ENCODE measurements at places on chromosomes 7 and 10.

- DNase-seq, result no peak
These were observed 92.2 kb downstream of the AVL9 start for GRCh38 chr7:32587411-32587948.

DNA sequence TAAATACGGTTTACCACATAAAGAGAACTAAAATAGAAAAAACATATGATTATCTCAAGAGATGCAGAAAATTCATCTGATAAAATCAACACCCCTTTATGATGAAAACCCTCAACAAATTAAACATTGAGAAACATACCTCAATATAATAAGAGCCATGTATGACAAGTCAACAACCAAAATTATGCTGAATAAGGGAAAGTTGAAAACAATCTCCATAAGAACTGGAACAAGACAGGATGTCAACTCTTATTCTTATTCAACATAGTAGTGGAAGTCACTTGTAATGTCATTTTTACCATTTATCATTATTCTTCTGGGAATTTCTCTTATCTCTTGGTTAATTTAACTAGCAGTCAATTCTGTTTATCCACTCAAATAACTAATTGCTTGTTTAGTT lies 79.0 kb downstream of the PCDH15 start:
- DNase-seq, result no peak

GRCh38 chr7:15848901-15849300 lies 162.4 kb upstream of the MEOX2 start:
- DNase-seq, result no peak

- DNase-seq, result no peak
These were observed 35.8 kb downstream of the ACSL5 start for GRCh38 chr10:112409755-112410154.

DNA sequence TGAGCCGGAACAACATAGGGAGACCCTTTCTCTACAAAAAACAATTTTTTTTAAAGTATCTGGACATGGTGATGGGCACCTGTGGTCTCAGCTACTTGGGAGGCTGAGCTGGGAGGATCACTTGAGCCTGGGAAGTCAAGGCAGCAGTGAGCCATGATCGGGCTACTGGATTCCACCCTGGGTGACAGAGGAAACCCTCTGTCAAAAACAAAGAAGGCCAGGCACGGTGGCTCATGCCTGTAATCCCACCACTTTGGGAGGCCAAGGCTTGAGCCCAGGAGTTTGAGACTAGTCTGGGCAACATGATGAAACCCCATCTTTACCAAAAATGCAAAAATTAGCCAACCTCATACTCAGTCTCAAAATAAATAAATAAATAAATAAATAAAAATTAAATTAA lies 19.9 kb upstream of the ZCCHC24 start:
- no peak for DNase-seq

DNA sequence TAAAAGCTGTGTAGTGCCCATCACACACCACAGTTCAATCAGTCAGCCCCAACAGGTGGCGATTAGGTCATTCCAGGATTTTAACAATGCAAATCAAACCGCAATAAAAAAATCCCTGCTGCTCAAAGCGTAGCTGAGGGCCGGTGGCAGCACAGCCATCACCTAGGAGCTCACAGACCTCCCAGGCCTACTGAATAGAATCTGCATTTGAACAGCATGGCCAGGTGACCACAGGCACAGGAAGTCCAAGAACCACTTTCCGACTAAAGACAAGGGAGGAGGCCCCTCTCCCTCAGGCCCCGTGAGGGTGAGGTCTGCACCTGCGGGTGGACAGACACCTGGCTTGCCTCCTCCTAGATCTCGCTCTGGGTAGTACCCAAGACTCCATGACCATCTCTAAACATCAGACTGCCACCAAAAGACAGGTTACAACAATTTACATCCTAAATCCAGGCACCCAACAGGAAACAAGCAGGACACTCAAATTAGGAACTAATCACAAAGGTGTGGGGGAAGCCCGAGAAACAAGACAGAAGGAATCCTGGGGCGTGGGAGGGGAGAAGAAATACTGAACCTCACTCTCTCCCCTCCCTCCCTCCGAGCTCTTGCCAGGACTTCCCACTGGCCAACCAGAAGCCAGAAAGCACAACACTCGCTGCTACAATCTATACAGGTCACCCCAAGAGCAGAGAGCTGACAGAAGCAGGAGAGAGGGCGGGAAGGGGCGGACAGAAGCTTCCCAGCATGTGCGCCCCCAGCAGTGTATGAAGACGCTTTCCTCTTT lies 19.2 kb downstream of the GNA12 start:
- DNase-seq, result no peak

DNA sequence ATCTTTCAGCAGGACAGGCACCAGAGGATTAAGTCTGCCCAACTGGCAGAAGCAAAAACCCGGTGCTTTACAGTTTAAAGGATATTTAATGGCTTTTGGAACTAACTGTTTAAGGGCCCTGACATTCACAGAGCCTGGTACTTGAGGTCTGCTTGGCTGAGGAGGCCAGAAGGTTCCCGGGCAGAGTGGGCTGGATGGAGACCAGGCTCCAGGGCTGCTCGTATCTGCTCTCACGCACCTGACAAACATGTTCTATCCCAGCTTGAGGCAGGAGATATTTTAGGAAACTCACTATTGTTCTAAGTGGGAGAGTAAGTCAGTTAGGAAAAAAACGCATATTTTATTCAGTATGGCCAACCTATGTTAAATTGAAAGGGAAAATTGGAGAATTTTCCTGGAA lies 143.5 kb downstream of the ZMYND11 start:
- DNase-seq, result no peak

GRCh38 chr7:46157931-46158330 lies 236.9 kb upstream of the IGFBP3 start:
- DNase-seq, result no peak

DNA sequence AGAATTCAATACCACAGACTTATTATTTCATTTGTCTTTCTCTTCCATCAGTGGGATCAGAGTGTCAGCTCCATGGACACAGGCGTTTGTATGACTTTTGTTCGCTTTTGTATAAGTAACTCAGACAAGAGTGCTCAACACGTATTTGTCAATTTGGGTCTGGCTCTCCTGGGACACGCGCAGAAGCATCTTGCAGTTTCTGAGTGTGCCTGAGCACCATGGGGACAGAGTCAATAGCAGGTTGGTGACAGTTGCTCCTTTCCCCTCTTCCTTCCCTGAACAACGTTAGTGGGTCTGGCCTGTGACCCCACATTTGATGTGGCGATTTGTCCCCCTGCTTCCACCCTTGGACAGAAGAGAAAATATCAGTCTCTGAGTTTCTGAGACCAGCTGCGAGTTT lies 120.4 kb upstream of the SDK1 start:
- DNase-seq, result no peak

GRCh38 chr7:30369879-30370278 lies 85.5 kb downstream of the ZNRF2 start:
- no peak for DNase-seq

- no peak for DNase-seq
These were observed 143.9 kb downstream of the MAD1L1 start for GRCh38 chr7:2088801-2089200.

DNA sequence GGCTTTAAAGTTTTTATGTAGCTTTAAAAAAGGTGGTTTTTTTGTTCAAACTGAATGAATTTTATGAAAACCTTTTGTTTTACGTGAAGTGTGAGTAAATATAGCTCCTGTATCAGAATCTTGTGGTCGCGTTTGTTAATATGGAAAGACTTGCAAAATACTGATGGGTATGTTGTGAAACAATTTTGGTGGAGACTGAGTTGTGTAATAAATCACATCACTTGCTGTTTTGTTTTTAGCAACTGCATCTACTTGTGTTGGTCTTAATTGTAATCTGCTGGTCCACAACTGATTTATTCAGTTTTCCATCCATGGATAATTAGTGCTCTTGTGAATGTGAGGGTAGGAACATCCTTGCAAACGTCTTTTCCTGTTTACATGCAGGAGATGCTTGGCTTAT lies 10.5 kb downstream of the PLXDC2 start:
- no peak for DNase-seq

DNA sequence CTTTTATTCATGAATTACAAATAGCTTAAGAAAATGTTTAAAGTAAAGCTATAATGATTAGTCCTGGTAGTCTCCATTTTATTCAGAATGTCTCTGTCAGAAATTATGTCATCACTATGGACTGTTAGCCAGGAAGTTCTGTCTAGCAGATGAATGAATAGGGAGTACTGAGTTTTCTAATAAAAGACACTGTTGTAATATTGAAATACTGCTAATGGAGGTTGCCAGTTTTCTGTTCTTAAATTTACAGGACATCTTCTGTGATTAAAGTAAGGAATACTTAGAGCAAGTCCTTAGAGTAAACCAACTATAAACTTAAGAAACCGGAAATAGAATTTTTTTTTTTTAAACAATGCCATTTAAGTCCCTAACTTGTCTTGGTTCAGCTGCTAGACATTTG lies 309.8 kb downstream of the ADK start:
- DNase-seq, result no peak

- no peak for DNase-seq
These were observed 45.7 kb downstream of the POLR3A start for GRCh38 chr10:77983384-77984341.

DNA sequence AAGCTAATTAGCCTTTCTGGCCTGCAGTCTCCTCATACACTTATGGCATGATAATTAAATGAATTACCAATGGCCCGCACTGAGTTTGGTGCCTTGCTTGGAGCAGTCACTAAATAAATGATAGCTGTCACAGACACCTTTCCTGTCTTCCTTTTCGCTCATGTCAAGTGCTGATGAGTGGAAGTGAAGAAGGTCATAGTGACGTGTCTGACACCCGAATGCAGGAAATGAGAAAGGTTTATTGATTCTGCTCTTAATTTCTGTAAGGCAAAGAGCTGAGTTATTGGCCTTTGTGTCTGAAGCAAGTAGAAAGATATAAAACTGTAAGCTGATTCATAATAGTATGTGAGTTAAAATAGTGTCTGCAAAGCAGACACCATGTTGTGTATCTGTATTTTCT lies 13.2 kb upstream of the ESYT2 start:
- no peak for DNase-seq

DNA sequence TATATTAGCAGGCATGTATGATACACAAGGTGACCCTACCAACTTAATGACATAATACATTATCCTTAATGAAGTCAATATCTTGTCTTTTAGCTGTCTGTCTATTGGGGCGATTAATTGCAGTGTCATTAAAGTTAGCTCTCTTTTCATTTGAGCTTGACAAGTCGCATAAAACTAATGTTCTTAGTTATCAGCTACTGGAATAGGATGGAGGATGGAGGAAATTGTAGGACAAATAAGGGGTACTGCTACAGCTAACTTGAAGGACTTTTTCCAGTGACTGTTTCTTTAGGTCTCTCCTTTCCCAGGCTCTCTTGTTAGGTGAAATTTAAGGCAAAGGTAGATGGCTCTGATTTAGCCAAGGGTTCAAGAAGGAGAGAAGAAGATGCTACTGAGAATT lies 506.4 kb downstream of the LRMDA start:
- no peak for DNase-seq

- DNase-seq, result peak; percentile 18
These were observed 122.7 kb downstream of the PRKAG2 start for GRCh38 chr7:151754142-151754590.

DNA sequence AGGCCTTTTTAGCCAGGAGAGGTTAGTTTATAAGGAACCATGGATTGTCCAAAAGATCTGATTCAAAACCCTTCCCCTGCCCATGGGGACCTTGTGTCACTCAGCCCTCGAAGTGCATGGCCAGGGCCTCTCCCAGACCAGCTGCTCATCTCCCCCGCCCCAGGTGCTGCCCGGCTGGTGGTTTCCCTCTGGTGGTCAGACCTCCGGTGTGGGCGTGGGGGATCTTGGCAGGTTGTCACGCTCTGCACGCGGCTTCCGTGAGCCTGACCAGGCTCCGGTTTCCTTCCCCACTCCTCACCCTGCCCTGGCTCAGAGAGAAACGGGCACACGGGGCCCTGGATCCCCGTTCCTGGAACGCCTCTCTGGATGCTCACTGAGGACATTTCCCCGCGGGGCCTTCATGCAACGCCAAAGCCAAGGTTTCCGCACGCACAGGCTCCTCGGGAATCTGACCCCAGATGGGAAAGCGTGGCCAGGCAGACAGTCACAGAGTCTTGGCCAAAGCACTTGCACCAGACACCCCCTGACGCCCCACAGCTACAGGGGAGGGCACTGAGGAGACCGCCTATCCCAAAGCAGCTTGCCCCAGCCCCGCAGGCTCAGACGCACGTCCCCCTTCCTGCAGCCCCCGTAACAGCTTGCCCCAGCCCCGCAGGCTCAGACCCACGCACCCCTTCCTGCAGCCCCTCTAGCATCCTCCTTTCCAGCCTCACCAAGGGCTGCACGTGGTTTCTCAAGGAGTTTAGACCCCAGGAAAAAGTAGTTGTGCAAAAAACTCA lies 7.8 kb upstream of the DIP2C start:
- no peak for DNase-seq

DNA sequence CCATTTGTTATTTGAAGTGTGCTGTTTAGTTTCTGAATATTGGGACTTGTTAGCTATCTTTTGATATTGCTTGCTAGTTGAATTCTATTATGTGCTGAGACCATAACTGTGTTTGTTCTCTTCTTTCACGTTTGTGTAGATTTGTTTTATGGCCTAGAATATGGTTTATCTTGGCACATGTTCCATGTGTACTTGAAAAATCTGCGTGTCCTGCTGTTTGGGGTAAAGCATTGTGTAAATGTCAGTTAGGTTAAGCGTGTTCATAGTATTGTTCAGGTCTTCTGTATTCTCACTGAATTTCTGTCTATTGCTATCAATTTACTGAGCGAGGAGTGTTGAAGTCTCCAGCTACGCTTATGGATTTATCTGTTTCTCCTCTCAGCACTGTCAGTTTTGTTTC lies 19.4 kb downstream of the MMP21 start:
- DNase-seq, result no peak

Data from CD4-positive, alpha-beta T cell treated with Interleukin-12 subunit alpha and Interleukin-12 subunit beta, for 1 hour (primary cell).